ACHN (cell line): ENCODE measurements at places on chromosomes 11 and 22.
A peak's percentile ranks its signal among the peaks of the same experiment; 100 is the strongest.

GRCh38 chr11:64869571-64870175 is 8.7 kb downstream of the EHD1 start:
- DNase-seq = no peak

DNA sequence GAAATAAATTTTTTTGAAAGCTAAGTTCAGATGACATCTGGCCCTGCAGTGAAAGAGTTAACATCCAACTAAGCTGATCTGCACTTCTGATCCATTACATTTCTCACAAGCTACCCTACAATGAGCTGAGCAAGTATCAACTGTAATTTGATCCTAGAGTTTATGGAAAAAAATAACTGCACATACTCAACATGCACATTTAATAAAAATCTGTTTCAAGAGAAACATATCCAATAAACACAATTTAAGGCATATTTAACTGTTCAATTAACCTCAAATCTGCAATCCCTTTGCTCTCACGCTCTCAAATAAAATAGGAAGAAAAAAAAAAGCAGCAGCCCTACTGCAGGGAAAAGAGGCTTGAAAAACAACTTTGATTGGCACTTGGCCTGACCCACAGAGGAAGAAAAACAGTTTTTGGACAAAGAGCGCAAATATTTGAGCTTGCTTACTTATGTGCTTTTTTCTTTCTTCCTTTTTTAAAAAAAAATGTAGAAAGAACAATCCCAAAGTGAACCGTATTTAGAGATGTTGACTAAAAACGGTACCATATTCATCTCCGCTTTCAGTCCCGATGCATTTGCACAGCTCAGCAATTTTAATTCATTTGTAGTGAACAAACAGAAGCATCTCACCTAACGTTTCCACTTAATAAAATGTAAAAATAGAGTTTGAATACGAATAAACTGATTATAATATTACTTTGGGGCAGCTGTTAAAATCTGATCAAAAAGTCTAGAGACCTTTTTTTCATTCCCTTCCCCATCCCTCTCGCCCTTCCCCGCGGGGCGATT is 1.6 kb downstream of the SESN3 start:
- DNase-seq = no peak

DNA sequence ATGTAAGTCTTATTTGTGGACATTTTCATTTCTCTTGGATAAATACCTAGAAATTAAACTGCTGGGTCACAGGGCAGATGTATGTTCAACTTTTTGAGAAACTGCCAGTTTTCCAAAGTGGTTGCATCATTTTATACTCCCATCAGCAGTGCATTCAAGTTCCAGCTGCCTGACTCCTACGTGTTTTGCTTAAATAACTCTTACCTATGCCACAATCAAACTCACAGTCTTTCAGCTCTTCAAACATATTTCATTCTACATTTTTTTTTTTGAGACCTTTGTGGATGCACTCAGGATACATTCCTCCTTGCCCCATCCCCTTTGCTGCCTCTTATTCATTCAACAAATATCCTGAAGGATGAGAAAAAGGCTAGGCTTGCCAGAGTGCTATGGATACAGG is 9.2 kb downstream of the TCF20 start:
- no peak for DNase-seq

GRCh38 chr11:67261946-67262681 is 4.2 kb upstream of the GRK2 start:
- DNase-seq = no peak

GRCh38 chr22:25165785-25166184 is 33.9 kb upstream of the CRYBB3 start:
- DNase-seq = no peak

- DNase-seq = peak; percentile 28
Measured at GRCh38 chr11:132126973-132127899, 756.8 kb downstream of the NTM start.

GRCh38 chr11:68406324-68407313 is 53.9 kb upstream of the PPP6R3 start:
- DNase-seq = no peak

DNA sequence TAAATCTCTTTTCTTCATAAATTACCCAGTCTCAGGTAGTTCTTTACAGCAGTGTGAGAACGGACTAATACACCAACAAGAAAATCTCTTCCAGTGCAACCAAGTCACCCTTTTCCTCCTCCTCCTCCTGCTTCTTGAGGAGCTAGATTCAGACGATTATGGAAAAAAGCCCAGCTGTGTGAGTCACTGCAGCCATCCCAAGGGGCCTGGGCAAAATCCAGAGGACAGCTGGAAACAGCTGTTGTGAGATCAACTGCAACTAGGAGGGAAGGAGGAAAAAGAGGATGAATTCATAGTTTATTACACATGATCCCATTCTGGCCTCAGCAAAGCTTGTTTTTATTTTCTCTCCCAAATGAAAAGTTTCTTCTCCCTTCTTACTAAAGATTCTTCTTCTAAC is 32.9 kb downstream of the RBFOX2 start:
- DNase-seq = no peak

GRCh38 chr11:83723999-83724398 is 437.8 kb upstream of the CCDC90B start:
- peak; percentile 46 for DNase-seq

DNA sequence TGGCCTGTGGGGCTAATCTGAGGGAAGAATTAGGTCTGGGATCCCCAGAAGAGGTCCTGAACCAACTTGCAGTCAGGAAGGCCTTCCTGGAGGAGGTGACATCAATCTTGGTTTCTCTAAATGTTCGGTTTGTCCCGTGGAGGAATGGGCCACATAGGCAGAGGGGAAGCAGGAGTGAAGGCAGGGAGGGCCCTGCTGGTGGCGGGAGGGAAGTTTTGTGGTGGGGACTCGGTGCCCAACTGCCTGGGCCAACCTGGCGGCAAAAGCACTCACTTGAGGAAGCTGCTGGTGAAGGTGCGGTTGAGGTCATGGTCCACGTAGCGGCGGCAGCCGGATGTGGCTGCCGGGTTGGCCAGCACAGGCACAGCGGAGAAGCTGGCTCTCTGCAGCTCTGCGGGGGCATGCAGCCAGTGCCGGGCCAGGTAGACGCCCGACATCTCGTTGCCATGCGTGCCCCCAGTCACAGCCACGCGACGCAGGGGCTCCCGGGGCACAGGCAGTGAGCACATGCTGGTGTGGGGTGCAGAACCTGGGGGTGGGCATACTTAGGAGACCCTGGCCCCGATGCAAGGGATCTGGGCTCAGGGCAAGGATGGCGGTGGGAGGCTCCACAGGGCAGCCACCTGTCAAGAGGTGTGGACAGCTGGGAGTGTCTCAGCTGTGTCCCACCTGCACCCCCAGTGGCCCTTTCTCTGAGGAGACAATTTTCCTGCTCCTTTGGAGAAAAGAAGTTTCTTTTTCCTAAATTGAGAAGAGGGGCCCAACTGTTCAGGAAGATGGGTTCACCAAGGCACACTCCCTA is 3.8 kb downstream of the ACY3 start:
- no peak for DNase-seq

- DNase-seq = no peak
Measured at GRCh38 chr22:46056546-46057245, 79.7 kb upstream of the WNT7B start.

DNA sequence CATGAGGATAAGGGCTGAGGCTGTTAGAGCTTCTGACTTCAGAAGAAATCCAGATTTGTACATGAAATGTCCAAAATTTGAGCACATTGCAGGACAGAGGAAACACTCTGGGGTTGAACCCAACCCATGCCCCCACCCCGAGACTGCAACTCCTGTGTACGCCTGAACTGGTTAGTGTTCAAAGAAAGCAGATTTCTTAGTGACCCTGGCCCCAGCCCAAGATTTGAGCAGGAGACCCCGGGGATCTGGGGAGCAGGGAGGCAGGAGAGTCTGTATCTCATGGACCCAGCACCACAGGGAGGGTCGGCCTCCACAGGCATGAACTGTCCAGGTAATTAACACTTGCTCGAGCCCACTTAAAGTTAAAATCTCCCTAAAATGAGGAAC is 69.3 kb upstream of the WNT7B start:
- DNase-seq = no peak

GRCh38 chr11:66220566-66220935 is 47.9 kb upstream of the RAB1B start:
- no peak for DNase-seq

DNA sequence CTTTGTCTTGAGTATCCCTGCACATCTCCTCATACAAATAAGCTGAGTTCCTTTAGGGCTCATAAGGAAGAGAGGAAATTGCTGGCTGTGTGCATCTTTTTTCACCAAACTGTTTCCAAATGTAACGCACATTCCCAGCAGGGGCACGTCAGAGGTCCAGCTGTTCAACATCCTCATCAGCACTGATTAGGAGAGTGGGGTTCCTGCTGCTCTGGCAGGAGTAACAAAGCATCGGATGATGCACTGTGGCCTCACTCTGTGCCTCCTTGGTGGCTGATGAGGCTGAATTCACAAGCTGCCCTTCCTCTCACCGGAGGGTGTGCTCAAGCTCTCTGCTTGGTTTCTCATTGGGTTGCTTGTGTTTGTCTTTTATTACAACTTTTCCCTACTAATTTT is 35.5 kb upstream of the SLC25A1 start:
- DNase-seq = no peak
